ENCODE measurements at places on chromosomes 6 and 20. TPM values are rescaled to one million over a fixed set of nuclear protein-coding genes. Genes with fewer than 3 reads are reported as not detected.

Gene CCN6
- total RNA-seq = 5.4 TPM

Gene PRSS35
- not detected for total RNA-seq

DNA sequence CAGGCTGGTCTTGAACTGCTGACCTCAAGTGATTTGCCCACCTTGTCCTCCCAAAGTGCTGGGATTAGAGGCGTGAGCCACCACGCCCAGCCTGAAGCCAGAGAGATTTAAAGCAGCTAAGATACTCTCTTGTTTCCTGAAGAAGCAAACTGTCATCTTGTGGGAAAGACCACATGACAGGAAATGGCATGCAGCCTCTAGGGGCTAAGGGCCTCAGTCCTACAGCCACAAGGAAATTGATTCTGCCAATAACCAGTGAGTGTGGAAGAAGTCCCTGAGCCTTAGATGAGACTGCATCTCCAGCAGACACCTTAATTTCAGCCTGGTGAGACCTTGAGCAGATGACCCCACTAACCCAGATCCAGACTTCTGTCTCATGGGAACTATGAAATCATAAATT, 40.9 kb downstream of the KIZ start:
- no peak for DNase-seq

DNA sequence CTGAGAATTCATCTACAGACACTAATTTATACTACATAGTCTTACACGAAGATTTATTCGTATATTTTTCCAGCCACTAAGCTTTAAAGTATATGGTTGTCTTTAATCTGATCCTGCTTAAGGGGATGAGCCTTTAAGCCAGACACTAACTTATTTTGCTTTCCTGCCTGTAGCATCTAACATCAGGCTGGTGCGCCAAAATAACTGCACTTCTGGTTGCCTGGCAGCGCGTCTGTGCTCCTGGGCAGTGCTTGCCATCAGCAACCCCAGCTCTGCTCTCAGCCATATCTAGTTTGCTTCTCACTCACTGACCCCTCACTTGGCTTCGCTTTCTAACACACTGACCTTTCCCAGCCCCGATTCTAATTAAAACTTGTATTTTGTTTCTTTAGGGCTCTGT, 21.8 kb downstream of the HMGCLL1 start:
- no peak for DNase-seq

GRCh38 chr6:20647585-20647984, 113.3 kb downstream of the CDKAL1 start:
- DNase-seq = peak; percentile 28

GRCh38 chr6:150081702-150082101, 12.8 kb upstream of the ULBP3 start:
- DNase-seq = no peak

DNA sequence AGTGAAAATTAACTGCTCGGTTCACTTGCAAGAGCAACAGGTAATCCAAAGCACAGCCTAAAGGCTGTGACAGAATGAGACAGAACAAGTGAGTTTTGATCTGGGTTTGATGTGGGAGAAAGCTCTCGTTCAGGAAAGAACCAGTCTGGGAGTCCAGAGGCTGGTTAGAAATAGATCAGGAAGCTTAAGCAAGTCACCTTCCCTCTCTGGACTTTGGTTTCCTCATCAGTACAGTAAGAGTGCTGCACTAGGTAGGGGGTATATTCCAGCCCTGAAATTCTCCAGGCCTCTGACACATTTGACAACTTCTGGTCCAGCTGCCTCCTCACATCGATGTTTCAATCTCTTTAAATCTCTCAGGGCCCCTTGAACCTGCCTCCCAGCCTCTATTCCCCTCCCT, 33.7 kb upstream of the MDGA1 start:
- DNase-seq = no peak

Measured in renal cortical epithelial cell (primary cell).